Anterior cingulate cortex (tissue), 58 donors: ENCODE measurements at places on chromosomes 3 and 15.

DNA sequence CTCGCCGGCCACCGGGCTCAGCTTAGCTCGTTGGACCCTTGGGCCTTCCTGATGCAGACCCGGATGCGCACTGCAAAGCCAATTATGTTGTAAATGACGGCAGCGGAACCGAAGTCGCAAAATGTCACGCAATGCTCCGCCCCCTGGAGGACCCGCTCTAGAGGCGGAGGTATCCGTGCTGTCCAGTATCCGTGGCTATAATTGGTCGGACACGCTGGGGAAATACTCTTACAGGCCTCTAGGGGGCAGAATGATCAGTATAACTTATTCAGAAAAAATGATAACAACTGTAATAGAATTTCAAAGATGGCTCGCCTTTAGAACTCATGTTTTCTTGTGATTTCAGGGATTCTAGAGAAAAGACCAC, at the start of gene PRR23B:
PRR23B (minus strand) TSS at position 59 of the 367 bp plus-strand sequence. CDS start 265 bp downstream, outside the sequence.
- DNase-seq = no peak

GRCh38 chr15:90402223-90402622, 14.2 kb downstream of the IQGAP1 start:
- DNase-seq = no peak

DNA sequence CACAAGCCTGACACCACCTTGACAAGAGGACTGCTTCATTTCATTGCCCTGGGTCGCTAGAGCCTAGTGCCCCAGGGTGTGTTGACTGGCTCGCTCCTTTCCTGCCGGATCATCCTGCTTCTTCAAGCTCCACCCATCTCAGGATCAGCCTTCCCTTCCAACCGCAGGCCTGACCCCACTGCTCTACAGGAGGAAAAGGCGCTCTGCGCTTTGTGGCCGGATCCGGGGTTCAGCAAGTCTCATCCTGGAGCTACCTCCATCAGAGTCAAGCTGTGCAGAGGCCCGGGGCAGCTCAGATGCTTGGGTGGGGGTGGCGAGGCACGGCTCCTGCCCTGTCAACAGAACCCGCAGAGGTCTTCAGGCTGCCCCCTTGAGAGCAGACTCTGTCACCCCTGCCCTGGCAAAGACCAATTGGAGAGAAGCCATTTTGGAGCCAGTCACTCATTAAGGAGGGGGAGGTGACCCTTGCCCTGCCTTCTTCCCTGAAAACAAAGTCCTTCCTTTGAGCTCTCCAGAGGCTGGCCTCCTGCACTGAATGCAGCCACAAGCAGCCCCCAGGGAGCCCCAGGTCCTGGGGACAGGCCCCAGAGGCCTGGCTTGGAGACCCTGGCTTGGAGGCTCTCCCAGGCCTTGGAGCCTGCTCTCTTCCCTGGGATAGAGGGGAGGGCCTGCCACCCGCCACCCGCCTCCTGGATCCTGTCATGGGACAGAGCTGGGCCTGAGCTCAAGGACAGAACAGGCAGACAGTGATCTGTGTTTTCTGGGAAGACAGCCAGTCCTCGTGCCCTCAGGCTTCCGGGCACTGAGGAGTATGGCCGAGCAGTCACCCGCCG, 80.3 kb downstream of the CPN2 start:
- DNase-seq = peak; percentile 98

GRCh38 chr15:68593828-68594532, 15.2 kb downstream of the CORO2B start:
- DNase-seq = no peak

DNA sequence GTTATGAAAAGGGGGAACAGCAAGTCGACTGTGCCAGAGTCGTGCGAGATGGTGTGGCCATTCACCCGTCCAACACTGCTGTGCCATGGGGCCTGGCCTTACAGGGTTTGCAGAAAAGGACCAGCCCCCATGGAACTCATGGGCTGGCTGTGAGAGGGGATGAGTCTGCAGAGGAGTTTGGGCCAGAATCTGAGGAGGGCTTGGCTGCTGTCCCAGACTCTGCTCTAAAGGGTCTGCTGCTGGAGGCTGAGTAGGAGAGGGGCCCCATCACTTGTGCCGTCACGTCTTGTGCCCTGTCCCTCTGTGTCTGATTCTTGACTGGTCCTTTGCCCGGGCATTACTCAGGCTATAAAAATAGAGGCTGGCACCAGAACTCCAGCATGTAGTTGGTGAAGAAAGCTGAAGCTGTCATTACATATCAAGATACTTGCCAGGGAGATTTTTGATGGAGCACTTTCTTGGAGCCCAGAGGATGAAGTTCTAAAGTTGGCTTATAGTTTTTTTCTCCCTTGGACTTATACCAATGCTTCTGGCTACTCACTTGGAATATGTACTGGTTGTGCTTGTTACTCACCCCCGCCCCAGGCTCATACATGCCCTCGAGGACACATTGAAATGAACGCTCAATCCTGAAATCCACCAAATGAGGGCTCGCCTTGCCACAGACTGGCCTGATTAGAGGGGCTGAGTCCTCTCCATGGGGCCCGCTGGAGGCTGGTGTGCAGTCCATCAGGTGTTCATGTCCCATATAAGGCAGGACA, 10.2 kb downstream of the PXYLP1 start:
- no peak for DNase-seq

DNA sequence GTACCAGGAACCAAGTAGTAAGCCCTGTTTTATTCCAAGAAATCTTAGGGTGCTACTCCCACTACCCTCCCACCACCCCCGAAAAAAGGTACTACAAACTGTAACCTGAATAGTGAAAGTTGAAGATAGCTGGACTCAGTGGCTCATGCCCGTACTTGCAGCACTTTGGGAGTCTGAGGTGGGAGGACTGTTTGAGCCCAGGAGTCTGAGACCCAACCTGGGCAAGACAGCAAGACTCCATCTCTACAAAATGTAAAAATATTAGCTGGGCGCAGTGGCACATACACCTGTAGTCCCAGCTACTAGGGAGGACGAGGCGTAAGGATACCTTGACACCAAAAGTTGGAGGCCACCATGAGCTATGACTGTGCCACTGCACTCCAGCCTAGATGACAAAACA, 7.9 kb downstream of the RHOA start:
- no peak for DNase-seq

GRCh38 chr3:169774186-169774585, 990 bp downstream of the MYNN start:
- no peak for DNase-seq

DNA sequence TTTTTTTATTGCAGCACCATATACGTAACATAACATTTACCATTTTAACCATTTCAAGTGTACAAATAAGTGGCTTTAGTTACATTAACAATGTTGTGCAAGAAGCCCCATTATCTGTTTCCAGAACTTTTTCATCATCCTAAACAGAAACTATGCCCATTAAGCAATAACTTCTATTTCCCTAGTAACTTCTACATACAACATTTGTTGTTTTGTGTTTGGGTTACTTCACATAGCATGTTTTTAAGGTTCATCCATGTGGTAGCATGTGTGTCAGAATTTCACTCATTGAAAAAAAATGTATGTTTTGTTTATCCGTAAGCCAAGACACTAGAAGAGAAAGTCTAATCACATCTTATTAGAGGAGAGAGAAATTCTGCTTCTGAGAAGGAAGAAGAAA, 450.5 kb upstream of the PDZRN3 start:
- DNase-seq = no peak

- peak; percentile 65 for DNase-seq
Observed at GRCh38 chr3:53846134-53846850, at the start of the genes CHDH and IL17RB. Gene CHDH, minus strand, starts transcription at chr3:53846419. Its CDS starts 22,411 bp downstream, at chr3:53824008. Gene IL17RB, plus strand, starts transcription at chr3:53846568. Its CDS starts 21 bp downstream, at chr3:53846589.

GRCh38 chr3:81868597-81868996, 107.2 kb upstream of the GBE1 start:
- no peak for DNase-seq

- no peak for DNase-seq
Observed at GRCh38 chr15:63368503-63368902, 13.1 kb downstream of the CA12 start.

- no peak for DNase-seq
Observed at GRCh38 chr3:65006300-65006739, 318.5 kb upstream of the ADAMTS9 start.

DNA sequence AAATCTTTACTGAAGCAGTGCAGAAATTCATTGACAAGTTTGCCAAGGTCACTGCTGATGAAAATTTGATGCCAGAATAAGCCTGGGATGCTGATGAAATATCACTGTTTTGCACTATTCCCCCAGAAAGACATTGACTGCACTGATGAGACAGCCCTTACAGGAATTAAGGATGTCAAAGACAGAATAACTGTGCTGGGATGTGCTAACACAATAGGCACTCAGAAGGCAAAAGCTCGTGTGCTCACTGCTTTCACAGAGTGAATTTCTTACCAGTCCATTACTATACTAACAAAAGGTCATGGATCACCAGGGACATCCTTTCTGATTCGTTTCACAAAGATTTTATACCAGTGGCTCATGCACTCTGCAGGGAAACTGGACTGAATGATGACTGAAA, 69.4 kb downstream of the MCF2L2 start:
- no peak for DNase-seq

GRCh38 chr3:184814214-184814613, 2.2 kb downstream of the VPS8 start:
- no peak for DNase-seq

DNA sequence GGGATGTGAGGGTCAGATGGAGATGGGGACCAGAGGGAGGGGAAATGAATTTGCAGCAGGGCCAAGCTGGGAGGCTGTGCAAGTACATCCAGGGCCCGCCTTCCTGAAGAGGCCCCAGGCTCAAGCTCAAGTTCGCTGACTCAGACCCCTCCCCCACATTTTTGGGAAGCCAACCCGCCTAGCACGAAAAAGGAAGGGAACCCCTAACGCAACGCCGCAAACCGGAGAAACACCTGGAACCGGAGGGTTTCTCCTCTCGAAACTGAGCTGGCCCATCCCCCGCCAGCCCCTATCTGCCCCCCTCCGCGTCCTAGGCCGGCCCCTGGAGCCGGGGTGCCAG, 624 bp downstream of the AP3B2 start:
- DNase-seq = no peak

DNA sequence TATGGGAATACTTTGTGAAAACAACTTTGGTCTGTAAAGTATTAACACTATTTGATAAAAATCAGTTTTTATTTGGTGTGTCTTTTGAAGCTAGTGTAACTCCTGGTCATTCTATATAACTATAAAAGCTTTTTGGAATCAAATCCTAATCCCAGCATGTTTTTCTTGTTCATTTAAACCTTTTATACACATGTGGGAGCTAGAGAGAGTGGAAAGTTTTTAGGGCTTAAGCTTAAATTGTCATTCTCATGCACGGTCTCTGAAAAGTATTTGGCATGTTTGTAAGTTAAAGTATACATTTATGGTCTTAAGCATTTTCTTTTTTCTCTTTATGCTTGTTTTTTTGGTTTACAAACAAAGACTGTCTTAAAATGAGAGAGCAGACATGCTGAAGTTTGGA, 83.4 kb upstream of the RARB start:
- DNase-seq = no peak

DNA sequence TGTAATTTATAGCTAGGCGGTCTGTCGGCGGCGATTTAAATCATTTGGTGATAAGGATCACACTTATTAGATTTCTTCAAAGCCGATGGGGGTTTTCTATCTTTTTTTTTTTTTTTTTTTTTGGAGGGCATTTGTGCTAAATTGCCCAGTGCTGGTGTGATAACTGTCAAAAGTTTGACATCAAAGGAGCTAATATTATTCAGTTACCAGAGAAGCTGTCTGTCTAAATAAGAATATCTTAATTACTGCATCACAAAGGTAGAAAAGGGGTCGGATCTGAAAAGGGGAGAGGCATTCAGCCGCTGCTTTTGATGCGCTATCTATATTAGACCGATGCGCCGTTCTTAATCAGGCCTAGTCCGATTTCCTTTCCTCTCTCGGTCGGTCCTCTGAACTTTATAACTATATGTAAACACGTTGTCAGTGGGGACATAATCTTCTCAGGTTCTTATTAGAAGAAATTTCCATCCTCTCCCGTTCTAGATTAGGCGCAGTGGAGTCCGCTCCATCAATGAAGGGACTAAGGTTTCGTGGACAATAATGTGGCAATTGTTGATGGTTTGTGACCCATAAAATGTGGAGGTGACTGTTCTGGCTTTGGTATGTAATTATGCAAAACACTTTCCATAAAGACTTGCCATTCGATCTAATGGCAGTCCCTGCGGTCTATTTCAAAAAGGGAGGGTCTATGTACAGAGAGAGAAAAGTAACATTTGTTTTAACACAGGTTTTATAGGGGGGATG, 31.7 kb downstream of the NR2F2 start:
- DNase-seq = no peak

GRCh38 chr15:41894251-41894790, 468 bp upstream of the SPTBN5 start:
- DNase-seq = no peak

DNA sequence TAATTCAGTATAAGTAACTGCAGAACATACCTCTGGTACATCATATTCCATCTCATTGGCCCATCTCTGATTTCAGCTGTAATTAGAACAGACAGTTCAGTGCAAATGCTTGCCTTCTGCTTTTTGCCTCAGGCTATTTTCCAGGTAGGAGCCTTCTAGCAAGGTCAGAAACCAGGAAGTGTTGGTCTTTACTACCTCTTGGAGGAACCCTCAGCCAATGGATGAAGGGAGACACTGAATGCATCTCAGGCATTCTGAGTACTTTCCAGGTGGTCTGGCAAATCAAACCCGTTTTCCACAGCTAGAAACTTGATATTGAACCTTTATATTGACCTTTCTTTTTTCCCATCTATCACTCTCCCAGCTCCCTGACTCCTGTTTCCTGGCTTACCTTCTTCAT, 348.5 kb upstream of the SOX2 start:
- no peak for DNase-seq

- no peak for DNase-seq
Observed at GRCh38 chr3:166837535-166837934, 542.6 kb downstream of the ZBBX start.

- no peak for DNase-seq
Observed at GRCh38 chr15:68315035-68315434, 37.5 kb downstream of the FEM1B start.

DNA sequence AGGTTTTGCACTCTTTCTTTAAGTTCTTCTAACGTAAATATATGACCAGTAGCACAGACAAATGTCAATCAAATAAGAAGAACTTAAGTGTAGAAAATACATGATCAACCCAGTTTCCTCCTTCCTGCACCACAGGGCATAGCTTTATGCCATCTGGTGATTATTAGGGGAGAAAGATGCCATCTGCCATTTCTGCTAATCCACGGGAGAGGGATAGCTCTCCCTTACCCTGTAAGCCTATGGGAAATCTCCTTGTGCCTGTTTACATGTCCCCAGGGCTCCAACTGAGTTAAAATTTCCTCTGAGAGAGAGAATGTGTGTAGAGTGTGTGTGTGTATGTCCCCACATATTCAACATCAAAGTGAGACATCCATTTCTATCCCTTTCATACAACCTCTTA, 135.9 kb downstream of the RSL24D1 start:
- no peak for DNase-seq

DNA sequence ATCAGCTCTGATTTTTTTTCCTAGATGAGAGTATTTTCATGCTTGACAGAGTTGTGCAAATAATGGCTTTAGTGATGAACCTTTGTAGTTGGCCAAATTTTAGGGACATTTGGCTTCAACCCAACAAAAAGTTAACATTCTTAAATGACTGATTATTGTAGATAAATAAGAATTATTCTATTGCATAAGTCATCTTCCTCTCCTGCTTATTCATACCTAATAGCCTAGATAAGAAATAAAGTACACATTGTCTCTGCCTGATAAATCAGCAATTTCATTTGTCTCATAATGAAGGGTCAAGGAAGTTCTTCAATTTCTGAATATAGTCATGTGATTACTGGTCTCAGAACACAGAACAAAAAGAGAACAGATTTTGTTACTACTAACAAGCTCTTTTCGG, 428.9 kb upstream of the IL12A start:
- DNase-seq = no peak
